ENCODE measurements at places on chromosomes 11 and 22.
A peak's percentile ranks its signal among the peaks of the same experiment; 100 is the strongest.

DNA sequence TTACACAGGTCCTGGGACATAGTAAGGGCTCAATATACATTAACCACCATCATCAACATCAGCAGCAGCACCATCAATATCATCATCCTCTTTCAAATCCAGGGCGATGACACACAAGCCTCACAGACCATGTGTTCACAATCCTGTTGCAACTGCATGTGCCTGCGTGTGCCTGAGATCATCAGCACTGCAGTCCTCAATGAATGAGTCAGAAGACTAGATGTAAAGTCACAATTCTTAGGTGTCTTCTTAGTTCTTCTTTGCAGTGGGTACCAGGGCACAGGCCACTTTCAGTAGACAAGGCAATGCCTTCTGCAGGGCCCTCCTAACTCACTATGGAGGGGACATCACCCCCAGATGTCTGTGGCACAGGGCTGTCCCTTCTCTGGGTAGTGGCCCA is 111.1 kb downstream of the MYO18B start:
- no peak for DNase-seq

GRCh38 chr22:46044621-46045458 is 67.9 kb upstream of the WNT7B start:
- DNase-seq: no peak

DNA sequence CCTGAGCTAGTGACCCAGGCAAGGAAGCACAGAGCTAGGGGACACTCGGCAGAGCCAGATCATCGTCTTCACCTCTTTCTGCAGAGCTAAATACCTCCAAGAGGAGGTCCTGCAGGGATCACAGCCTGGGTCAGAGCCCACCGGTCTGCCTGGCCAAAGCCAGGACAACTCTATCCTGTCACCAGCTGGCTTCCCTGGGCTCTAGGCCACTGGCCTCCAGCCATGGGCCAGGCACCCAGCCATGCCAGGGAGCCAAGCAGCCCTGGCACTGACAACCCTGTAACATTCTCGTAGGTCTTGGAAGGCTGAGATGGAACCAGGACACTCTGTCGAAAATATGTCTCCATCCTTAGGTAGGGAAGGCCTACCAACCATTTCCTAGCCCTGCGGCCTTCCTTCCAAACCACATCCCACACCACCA is 270.1 kb downstream of the BUD13 start:
- DNase-seq: no peak

GRCh38 chr11:30921811-30922210 is 335.7 kb upstream of the MPPED2 start:
- DNase-seq: no peak

- DNase-seq: no peak
Measured at GRCh38 chr22:49656291-49656851, 171.3 kb downstream of the BRD1 start.

DNA sequence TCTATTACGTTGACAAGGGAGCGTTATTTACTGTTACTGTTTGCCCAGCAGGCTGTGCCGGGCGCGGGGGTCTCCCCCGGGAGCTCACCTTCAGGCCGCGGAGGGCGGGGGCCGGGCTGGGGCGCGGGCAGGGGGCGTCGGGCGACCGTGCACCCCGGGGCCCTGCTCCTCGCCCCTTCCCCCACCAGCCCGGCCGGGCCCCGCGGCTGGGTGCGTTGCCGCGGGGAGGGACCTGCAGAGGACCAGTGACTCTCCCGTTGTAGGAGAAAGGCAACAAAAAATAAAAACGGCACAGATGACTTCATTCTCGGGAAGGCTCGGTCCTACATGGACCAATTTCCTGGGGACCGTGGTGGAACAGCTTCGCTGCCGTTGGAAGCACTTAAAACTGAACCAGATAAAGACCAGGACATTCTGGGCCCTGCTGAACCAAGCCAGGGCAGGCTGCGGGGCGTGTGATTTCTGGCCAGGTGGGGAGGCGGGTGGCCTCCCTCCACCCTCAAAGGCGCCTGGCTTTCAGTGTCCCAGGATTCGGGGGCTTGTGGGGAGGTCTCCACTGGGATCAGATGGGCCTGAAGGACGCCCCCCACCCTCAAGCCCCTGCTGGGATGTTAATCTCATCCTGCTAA is 57.4 kb downstream of the IGLL1 start:
- DNase-seq: no peak

DNA sequence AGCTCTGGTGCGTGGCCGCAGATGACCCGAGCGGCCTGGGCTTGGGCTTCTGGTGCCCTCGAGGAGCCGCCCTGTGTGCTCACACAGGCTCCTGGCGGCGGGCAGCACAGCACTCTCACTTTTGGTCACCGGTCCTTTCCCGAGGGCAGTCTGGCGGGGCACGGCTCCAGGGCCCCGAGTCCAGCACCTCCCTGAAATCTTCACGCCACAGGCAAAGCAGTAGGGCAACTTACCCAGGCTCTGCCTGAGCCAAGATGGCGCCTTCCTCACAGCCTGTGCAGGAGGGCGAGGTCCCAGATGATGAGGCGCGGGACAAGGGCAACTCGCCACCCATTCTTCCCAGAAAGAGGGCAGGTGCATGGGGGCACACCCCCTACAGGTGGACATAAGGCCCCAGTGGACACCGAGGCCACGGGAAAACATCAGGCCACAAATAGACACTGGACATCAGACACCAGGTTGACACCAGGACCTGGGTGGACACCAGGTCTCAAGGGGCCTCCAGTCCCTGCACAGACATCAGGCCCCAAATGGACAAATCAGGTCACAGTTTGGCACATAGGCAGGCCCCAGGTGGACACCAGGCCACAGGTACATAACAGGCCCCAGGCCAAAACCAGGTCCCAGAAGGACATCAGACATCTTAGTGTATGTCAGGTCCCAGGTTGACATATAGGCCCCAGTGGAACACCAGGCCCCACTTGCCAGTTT is 57.6 kb upstream of the SEPTIN5 start:
- no peak for DNase-seq

- DNase-seq: no peak
Measured at GRCh38 chr11:33699515-33700062, 1.0 kb downstream of the C11orf91 start.

- DNase-seq: no peak
Measured at GRCh38 chr11:8610532-8611116, 16.6 kb upstream of the STK33 start.

DNA sequence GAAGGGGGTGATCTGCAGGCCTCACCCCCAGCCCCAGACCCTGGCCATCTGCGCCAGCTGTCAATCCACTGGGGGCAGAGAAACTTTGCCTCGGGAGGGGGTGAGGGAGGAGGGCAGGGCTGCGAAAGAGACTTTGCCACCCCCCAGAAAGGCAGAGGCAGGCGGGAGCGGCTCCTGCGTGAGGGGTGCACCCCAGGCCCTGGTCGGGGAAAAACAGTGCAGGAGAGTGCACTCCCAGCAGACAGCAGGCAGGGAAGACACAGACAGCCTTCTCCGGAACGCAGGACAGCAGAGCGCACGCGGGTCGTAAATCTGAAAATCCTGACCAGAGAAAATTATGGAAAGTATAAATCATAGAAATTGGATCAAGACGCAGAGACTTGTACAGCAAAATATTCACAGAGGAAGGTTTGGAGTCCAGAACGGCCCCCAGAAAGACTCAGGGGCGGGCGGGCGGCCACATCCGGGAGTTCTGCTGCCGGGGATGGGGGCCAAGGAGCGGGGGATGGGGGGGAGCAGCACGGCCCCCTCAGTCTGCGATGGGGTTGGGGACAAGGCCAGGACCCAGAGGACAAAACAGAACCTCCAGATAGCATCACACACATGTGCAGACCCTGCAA is 8.0 kb upstream of the MRPL23 start:
- no peak for DNase-seq

DNA sequence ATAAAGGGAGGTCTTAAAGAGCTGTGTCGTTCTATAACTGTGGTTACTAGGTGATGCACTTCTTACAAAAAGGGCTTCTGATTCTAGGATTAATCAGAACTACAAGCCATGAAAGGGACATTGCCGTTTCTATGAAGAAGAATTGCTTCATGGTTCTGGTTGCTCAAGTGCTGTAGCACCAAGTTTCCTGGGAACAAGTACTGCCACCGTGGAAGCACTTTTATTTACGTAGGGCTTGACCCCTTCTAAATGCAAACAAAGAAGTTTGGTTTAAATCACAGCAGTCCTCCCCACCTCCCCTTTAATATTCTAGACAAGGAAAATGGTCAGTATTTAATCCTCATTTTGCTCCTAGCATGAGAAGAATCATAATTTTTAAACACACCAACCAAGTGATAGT is 9.8 kb downstream of the YAP1 start:
- DNase-seq: no peak

GRCh38 chr11:37841016-37841415 is 1243.0 kb upstream of the RAG2 start:
- DNase-seq: peak; percentile 60

GRCh38 chr11:117724104-117724503 is 72.9 kb downstream of the DSCAML1 start:
- DNase-seq: no peak
